Esophagus squamous epithelium (tissue), 5 donors: ENCODE measurements at places on chromosomes 1 and 21.

DNA sequence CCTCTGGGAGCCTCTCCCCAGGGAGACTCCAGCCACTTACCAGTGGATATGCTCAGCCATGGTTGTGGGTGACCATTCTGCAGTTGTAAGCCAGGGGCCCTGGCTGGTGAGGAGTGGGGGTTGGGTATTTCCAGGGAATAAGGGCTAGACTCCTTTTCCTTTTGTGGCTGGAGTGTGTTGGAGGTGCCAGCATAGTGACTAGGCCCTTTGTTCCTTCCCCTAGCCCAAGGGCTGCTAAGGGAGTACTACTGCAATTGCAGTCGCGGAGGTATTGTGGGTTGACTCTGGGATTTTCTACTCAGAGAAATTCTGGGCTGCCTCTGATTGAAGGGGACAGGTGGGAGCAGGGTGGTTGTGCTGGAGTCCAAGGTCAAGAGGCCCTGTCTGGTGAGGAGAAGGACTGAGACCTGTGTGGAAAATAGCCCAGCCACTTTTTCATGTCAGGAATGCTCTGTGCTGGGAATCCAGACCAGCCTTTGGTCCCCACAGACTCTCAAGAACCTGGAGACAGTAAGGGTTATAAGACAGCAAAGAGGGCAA lies 43.1 kb downstream of the MROH9 start:
- DNase-seq, result no peak

GRCh38 chr21:40386294-40386911 lies 460.6 kb downstream of the DSCAM start:
- DNase-seq, result no peak

- no peak for DNase-seq
These were observed 316.9 kb upstream of the ADGRL4 start for GRCh38 chr1:79323239-79324025.

DNA sequence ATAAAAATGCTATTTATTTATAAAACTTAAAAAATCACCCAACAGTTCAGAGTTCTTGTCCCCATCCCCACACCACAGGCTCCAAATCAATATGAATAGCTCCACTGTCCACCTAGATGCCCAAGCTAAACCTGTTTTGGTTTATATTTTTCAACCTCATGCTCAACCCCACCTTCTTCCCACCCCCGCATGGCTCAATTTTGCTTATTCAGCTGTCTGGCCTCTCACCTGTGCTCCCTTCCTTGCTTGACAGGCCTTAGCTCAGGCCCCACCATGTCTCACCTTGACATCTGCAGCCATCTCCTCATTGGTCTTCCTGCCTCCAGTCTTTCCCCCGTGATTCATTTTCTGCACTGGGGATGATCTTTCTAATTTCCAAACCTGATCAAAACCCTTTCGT lies 17.8 kb downstream of the COA7 start:
- DNase-seq, result no peak

DNA sequence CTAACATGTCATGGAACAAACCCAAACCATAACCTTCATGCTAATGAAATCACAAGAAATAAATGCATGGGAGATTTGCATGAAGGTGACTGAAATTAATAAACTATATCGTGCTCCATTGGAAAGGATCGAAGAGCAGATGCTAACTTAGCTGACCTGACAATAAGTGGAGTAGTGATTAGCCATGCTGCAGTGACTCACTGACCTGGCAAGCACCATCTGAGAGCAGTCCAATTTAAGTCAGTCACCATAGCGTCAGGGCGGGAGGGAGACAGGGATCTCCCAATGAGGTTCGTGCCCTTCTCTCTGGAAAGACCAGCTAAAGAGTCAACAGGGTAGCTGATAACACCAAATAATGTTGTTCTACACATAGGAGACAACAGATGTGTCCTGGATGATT lies 21.5 kb downstream of the OLIG2 start:
- no peak for DNase-seq
